ENCODE measurements at places on chromosomes 3 and 15.

DNA sequence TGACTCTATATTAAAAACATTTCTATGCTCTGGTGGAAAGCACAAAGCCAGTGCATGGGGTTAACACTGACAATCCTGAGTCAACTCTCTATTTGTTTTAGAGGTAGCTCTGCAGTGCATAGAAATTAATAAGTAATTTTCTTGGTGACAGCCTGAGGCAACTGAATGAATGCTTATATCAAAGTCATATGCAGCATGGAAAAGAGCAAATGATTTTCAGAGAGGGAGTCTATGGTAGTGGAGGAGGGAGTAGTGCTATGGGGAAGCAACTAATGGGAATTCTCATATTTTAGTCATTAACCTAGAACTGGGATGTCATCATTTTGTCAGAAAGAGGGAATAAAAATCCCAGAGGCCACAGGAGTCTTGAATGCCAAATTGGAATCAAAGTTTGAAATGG, 99.1 kb downstream of the CLSTN2 start:
- DNase-seq, result no peak

GRCh38 chr3:45997942-45998341, 2.3 kb upstream of the FYCO1 start:
- no peak for DNase-seq

DNA sequence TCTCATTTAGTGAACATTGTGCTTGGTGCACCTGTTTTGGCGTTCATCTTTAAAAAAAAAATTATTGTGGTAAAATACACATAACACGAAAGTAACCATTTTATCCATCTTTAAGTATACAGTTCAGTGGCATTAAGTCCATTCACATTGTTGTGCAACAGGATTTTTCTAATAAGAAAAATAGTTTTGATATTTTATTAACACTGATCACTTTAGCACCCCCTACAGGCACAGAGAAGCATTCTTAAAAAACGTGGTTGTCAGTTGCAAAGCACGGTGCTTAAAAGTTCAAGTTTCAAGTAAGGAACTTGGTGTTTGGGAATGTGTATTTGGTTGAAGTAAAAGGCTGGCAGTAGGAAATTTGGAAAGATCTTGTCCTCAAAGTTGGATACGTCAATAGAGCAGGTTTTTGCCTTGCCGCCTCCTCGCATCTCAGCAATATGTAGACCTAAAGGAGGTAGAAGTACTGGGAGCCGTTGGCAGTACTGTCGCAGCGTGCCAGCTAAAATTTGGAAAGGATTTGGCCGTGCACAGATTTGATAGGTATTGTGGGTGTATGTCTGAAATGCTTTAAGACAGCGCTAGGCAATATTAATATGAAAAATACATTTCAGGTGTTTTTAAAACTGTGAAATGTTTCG, 110.4 kb downstream of the LRRC28 start:
- DNase-seq, result no peak

DNA sequence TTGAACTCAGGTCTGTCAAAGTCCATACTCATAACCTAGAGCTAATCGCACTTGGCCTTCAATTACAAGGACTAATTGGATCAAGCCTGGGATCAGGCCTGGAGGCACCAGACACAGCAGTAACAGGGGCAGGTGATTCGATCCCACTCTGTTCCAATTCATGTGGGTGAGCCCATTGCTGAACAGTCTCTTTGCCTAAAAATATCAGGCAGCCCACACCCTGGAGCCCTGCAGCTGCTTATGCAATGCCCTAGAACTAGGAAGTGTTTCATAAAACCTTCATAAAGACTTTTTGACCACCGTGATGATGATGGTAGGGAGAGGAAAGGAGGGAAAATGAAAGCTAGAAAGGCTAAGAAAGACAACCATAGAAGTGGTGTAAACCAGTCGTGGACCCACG, 47.8 kb upstream of the NEO1 start:
- no peak for DNase-seq

GRCh38 chr3:127964053-127964452, 49.0 kb downstream of the KBTBD12 start:
- DNase-seq, result no peak

DNA sequence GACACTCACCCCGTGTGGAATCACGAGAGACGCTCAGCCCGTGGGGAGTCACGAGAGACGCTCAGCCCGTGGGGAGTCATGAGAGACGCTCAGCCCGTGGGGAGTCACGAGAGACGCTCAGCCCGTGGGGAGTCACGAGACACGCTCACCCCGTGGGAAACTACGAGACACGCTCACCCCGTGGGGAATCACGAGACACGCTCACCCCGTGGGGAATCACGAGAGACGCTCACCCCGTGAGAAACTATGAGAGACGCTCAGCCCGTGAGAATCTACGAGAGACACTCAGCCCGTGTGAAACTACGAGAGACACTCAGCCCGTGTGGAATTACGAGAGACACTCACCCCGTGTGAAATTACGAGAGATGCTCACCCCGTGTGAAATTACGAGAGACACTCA, 49.8 kb downstream of the ADAMTS17 start:
- no peak for DNase-seq

- no peak for DNase-seq
Observed at GRCh38 chr15:90638201-90638691, 78.9 kb upstream of the BLM start.

DNA sequence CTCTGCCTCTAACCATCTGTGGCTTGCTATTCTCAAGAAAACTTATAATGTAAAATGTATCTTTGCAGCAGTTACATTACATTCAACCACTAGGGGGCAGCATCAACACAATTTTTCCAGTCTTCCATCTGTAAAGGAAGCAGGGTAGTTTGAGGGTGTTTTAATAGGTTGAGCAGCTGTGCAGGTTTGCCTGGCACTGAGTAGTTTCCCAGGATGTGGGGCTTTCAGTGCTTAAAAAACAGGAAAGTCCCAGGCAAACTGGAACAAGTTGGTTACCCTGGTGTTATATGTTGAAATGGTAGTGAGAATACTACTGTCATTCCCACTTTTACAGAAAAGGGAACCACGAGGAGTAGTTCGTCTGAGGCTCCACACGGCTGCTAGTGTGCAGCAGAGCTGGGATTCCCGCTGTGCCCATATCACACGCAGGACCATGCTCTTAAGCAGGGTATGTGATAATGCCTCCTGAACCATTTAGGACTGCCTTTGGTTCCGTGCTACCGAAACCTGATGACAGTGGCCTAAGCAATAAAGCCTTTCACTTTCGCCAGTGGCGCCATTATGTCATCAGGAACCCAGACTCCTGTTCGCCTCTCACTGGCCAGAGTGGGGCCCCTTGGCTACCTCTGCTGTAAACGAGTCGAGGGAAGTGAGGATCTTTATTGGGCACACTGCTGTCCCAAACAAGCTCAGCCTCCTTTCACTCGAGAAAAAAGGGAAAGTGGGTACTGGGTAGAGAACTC, 64.7 kb upstream of the ZBTB38 start:
- DNase-seq, result no peak

- no peak for DNase-seq
Observed at GRCh38 chr3:135448520-135448919, 517.0 kb upstream of the PPP2R3A start.
